Fibroblast of lung (primary cell): ENCODE measurements at places on chromosomes 3 and 15. TPM values are rescaled to one million over a fixed set of nuclear protein-coding genes. Genes with fewer than 3 reads are reported as not detected.

DNA sequence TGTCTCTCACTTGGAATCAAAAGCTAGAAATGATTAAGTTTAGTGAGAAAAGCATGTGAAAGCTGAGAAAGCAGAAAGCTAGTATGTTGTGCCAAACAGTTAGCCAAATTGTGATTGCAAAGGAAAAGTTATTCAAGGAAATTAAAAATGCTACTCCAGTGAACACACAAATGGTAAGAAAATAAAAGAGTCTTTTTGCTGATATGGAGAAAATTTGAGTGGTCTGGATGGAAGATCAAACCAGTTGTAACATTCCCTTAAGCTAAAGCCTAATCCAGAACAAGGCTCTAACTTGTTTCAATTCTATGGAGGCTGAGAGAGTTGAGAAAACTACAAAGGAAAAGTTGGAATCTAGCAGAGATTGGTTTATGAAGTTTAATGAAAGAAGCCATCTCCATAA lies 11.8 kb downstream of the ADGRG7 start:
- no peak for DNase-seq

DNA sequence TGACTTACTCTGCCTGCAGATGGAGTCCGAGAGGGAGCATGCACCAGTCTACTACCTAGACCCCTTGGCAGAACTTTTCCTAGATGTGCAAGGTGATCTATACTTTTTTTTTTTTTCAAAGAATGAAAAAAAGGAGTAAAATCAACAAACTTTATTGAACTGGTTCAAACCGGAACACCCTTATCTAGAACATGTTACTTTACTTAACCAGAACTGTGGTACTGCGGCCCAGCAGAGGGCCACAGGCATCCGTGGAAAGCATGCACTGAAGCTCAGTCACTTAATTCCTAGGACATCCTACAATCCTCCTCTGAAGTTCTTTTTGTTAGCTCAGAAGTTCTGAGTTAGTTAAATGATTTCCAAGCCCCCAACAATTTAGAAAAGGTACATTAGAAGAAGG lies 21.6 kb downstream of the CHAC1 start:
- DNase-seq: no peak

DNA sequence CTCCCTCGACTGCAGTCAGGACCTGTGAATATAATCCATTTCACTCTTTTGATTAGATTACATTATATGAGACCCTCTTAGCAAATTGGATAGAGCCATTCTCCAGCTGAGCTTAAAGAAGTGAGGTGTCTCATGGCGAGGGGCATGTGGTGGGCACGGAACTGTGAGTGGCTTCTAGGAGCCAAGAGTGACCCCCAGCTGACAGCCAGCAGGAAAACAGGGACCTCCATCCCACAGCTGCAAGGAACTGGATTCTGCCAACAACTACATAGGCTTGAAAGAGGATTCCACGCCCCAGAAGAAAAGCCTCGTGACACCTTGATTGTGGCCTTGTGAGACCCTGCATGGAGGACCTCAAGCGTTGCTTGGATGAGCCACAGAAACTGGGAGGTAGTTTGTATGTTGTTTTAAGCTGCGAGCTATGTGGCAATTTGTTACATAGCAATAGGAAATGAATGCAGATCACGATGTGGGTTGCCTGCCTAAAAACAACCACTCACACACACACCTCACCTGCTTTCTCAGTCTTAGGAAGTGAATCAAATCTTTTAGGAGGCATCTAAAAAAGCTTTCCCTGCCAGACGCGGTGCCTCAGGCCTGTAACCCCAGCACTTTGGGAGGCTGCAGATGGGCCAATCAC lies 84.2 kb upstream of the BHLHE40 start:
- DNase-seq: no peak

GRCh38 chr15:90062023-90062442 lies 40.2 kb downstream of the IDH2 start:
- DNase-seq: peak; percentile 10

DNA sequence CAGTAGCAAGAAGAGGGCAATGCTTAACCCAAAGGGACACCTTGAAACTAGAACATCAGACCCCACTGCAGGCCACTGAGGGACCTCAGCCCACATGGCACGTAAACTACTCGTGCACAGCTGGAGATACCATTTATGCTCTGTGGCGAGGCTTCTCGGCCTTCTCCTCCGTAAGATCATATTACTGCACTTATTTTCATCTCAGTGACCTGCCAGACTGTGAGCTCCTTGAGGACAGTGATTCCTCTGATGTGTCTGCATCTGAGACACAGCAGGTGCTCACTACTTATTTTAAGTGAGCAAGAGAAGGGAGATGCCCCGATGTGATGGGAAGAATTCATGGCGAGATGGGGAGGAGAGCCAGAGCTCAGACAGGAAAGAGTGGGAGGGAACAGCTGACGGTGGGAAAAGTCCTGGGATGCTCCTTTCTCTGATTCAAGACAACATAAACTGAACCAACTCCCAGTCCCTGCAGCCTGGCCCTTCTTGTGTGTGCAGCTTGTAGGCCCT lies 137.6 kb downstream of the RPLP1 start:
- DNase-seq: no peak

- no peak for DNase-seq
Observed at GRCh38 chr3:42670051-42670576, 15.2 kb upstream of the KLHL40 start.

DNA sequence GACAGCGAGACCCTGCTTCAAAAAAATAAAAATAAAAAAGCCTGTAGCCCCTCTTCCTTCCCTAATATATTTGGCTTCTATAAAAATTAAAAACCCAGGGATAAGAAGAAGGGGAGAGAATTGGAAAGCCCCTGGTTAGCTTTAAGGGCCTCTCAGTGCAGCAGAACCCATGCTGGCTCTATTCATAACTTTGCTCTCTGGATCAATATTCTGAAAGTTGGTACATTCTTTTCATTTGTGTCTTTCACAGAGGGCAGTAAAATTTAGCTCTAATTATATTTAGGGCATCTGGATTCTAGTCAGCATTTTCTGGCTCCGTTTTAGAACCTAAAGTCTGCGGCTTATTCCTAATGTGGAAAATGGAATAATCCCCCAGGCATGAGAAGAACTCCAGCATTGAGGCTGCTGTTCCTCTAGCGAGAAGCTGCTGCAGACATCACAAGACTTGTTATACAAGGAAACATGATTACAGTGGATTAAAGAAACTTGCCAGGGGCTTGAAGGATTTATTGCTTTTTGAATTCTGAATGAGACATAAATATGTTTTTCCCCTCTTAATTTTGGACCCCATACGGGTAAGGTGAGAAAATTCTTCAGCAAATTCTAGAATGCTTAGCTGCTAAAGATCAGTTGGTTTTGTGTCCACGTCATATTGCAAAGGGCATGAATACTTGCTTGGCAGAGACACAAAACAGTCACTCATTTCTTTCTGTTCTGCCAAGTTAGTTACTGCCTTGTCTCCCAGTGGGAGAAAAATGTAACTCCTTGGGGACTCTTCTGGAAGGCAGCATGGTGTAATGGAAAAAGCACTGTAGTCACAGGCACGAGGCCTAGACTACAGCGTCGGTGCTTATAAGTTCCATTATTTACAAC lies 177.7 kb downstream of the VGLL4 start:
- peak; percentile 87 for DNase-seq

GRCh38 chr3:161171113-161171512 lies 50.0 kb upstream of the NMD3 start:
- peak; percentile 73 for DNase-seq

DNA sequence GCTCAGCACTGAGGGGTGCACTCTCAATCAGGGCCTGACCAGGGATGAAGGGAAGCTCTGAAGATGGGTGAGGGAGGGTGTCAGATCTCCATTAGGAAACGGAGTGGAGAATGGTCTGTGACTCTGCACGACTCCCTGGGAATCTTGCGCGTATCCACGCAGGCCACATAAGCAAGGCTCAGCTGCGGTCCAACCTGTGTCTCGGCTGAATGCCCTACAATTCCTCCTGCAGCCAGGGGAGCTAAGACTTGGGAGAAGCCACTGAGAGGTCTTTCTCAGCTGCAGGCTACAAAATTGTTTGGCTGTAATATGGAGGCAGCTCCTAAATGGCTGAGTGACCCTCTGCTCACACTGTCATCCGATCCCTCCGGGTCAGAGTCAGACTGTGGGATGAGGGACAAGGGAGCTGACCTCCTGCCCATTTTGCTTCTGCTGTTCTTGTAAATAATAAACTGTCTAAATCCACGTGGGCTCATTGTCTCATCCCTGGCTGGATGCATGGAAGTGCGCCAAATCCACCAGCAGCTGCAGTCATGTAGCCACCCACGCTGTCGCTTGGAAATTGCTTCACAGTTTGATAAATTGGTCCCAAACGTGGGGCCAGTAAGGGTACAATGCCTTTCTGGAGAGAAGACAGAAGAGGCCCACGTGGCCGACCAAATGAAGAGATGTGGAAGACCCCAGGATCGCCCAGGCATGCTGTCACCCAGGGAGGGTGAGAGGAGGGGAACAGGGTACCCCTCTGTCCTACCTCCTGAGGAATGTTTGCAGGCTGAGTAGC lies 30.5 kb downstream of the ALS2CL start:
- DNase-seq: peak; percentile 45

- DNase-seq: no peak
Observed at GRCh38 chr3:197709135-197709534, 27.6 kb downstream of the RUBCN start.

DNA sequence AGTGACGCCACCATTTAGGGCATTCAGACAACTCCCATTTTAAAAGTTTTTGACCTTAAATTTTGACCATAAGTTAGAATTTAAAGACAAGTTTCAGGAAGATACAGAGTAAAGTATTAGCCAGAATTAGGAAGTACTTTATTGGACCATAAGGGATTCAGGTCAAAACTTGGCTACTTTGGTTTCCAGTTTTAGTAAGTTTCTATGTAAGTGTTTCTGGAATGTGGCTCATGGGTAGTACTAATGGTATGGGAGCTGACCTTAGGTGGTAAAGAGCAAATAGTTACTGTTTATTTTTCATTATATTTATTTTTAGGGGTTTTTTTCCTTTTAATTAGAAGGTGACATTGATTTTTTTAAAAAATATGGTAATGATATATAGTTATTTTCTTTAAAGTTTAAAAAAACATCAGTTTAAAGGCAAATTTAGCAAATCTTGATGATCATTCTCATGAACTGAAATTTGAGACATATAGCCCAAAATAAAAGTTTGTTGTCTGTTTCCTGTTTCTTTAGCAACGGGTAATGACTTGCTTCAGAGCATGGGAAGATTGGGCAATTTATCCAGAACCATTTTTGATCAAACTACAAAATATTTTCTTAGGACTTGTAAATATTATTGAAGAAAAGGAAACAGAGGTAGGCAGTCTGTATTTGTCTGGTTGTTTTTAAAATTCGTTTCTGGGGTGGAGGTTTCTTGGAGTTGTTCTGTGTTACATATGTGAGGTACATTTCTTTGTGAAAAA lies 34.3 kb downstream of the U2SURP start:
- no peak for DNase-seq

- peak; percentile 85 for DNase-seq
Observed at GRCh38 chr3:153293265-153293664, 131.2 kb downstream of the RAP2B start.

DNA sequence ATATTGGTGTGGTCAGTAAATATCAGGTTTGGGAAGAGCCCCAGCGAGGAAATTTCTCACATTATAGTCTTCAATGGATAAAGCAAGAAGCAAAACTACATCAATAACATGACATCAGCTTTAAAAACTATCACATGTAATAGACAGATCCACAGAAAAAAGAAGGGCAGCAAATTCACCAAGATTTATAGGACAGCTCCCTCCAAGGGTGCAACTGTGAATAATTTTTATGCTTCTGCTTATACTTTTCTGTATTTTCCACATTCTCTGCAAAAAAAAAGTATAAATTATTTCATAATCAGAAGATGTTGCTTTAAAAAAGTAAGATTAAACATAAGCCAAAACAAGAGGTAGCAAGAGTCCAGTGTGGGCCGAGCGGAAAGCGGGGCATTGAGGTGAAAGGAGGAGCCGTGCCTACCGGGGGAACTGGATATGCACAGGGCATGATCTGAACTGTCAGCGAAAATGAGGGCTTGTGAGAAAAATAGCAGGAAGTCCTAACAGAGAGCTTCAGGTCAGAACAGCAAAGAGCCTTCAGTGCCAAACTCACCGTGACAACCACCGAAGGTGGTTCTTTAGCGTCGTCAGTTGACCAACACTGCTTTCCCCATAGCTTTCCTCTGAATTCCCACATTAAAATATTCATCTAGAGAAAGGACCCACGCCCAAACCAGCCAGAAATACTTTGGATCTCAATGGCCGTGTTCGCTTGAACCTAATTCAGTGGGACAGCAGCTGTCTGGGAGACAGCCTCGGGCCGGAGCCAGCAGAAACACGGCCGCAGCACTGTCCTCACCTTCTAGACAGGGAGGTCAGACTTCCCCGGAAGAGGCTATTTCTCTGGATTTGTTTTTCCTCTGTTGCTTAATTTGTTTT lies 59.8 kb downstream of the FAM174B start:
- no peak for DNase-seq

GRCh38 chr3:23387286-23387918 lies 184.3 kb downstream of the UBE2E2 start:
- DNase-seq: no peak

GRCh38 chr3:3782457-3782856 lies 16.8 kb upstream of the LRRN1 start:
- DNase-seq: no peak

DNA sequence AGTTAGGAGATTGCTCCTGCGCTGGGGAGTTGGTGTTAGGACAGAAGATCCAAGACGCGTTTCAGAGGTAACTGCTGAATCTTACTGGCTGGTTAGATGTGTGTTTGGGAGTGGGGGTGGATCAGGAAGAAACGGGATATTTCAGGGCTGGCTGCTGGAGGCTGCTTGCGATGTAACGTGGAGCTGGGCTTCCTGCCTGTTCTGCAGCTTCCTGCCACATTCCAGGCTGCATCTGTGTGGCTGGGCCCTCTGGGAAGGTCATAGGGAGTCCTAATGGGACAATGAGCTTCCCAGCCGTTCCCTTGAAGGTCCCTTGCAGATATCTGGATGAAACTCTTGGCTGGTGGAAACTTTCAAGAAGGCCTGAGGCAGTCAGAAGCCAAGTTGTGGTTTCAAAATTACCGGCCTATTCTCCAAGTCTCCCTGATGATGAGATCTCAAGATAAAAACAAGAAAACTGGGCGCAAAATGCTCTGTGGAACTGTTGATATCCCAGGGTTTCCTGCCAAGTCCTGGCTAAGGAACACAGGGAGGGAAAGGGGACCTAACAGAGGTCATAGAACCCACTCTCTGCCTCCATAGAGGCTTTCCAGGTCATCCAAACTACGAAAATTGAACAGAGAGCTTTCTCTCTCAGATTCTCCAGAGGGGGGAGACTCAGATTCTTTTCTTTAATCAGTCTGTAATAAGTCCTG lies 67.0 kb downstream of the NOX5 start:
- DNase-seq: peak; percentile 40

DNA sequence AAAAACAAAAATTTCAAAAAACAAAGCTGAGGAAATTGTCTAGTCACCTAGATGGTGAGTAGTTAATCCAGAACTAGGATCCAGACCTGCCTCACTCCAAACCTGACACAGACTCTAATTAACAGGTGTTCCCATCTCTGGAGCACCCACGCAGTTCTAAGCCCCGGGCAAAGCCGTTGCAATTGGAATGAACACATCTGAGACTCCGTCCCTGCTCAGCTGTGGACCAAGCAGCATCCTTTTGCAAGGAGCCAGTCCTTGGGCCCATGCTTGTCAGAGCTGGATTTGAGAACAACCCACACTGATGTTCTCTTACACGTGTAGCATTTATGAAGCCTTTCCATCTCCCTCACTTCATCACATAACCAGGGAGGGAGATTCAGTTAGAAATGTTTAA lies 54.8 kb downstream of the LMCD1 start:
- DNase-seq: no peak

The PLOD2 gene
- total RNA-seq: 85.8 and 114 TPM in 2 replicates

The GALNT15 gene
- total RNA-seq: 37.7 and 47.3 TPM in 2 replicates

The EFL1 gene
- total RNA-seq: 21.8 and 29.9 TPM in 2 replicates

The GABRA5 gene
- total RNA-seq: not detected in 2 replicates

The CCDC191 gene
- 1.8 and 3.3 TPM in 2 replicates for total RNA-seq
